ENCODE measurements at places on chromosomes 1 and 21.

DNA sequence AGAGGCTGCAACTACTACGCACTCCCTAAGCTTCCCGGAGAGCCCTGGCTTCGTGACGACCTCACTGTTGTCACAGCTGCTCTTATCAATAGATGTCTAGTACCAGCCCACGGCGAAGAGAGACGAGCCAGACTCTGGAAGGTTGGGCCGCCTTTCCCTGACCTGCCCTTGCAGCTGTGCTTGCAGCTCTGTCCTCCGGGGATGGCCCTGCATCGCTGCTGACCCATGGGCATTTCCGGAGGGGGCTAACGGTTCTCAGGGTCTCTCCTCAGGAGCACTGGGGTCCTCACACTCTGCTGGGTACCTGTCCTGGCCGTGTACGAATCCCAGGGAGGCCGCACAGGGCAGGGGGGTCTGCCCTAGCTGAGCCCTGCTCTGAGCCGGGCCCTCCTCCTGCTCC, 93.8 kb upstream of the COL6A1 start:
- DNase-seq, result no peak

- peak; percentile 40 for DNase-seq
These were observed 160.6 kb upstream of the USP24 start for GRCh38 chr1:55375617-55376258.

- no peak for DNase-seq
These were observed 9.9 kb upstream of the GPR25 start for GRCh38 chr1:200862713-200863415.

DNA sequence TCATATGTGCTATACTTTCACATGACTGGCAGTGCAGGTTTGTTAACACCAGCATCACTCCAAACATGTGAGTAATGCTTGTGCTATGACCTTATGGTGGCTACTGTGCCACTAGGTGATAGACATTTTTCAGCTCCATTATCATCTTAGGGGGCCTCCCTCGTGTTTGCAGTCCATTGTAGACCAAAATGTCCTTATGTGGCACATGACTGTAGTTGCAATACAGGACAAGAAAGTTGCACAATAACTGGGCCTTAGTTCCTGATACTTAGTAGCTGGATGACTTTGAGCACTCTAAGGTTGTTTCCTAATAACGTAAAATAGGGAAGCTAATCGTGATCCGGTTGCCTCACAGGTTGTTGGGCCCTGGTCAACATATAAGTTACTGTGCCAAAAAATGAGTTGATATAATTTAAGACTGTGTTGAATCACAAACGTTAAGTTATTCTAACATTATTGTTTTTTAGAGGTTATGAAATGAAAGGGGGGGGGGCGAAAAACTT, 511 bp upstream of the SNX27 start:
- DNase-seq, result no peak

DNA sequence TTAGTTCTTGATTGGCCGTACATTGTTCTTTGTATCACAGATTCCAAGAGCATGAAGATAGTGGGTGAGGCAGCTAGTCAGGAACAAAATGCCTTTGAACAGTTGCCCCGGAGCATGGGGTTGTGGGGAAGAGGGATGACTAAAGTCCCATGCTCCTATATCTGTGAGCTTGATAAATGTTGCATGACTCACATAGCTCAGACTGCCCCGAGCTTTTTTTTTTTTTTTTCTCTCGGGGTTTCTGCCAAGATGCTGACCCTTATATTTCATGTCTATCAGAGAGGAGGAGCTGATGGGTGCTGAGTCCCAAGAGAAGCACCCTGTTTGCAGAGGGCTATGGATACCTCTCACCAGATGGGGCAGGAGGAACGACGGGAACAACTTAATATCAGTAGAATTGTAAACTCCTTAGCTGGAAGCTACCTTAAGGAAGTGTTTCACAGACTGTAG, 40.6 kb downstream of the SRRM1 start:
- peak; percentile 84 for DNase-seq

DNA sequence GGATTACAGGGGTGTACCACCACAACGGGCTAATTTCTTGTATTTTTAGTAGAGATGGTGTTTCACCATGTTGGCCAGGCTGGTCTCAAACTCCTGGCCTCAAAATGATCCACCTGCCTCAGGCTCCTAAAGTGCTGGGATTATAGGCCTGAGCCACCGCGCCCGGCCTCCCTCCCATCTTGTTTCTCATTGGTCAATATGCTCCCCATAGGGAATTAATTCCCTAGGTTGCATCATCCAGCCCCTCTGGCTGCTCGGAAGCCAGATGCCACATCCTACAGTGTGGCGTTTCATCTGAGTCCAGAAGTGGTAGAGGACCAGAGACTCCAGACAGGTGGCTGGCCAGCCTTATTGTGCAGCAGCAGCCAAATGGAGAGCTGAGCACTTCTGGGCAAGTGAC, 11.5 kb upstream of the VASH2 start:
- DNase-seq, result no peak

DNA sequence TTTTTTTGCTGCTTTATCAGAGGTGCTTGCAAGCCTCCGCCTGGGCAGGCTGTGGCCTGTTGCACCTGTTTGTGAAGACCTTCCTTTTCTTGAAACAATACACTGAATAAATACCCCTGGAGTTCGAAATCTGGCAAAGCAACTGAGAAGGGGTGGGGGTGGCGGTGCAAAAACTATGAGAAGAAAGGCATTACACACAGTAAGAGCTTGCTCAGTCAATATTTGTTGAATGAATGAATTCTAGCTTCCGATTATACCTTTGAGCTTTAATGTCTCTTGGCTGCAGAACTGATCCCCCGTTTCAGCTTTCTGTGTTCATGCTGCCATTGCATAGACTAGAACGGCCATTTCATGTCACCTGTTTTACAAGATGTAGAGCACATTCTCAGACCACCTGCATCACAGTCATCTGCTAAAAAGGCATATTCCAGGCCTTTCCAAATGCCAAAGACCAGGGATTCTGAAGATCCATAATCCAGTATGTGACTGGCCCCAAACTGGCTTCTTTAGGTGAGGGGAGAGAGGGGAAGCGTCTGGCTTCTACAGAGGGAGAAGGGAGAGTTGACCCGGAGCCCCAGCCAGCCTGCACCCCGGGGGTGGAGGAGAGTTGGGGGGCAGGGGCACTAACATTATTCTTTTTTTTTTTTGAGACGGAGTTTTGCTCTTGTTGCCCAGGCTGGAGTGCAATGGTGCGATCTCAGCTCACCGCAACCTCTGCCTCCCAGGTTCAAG, 111.5 kb downstream of the ETS2 start:
- DNase-seq, result no peak

DNA sequence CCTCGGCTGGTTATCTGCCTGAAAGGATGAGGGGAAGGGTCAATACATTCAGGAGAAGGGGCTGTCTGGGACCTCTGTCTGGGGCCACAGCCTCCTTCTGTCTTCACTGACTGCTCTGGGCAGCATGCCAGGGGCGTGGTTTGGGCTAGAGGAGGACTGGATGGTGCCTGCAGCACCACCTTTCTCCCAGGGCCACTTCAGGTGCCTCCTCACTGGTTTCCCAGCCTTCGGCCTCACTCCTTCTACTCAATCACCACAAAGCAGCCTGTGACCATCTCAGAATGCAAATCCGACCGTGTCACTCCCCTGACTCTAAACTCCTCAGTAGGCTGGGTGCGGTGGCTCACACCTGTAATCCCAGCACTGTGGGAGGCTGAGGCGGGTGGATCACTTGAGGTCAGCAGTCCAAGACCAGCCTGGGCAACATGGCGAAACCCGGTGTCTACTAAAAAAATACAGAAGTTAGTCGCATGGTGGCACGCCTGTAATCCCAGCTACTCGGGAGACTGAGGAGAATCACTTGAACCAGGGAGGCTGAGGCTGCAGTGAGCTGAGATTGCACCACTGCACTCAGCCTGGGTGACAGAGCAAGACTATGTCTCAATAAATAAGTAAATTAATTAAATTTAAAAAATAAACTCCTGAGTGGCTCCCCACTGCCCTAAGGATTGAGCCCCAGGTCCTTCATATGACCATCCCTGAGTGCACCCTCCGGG, 50.1 kb upstream of the ECE1 start:
- DNase-seq, result no peak

DNA sequence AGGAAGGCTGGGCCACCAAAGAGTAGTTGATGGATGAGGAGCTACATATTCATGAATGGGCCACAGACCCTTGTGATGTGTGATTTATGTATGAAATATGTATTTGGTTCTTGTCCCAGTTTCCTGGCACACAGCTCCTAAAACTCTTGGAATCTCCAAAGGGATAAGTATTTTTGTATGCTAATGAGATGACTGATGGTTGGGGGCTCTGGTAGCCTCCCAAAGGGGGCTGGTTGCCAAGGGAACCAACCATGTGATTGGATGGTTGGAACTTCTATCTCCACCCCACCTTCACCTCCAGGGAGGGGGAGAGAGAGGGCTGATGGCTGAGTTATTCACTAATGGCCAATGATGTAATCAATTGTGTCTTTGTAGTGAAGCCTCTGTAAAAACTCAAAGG, 77.1 kb downstream of the ZNF281 start:
- no peak for DNase-seq

DNA sequence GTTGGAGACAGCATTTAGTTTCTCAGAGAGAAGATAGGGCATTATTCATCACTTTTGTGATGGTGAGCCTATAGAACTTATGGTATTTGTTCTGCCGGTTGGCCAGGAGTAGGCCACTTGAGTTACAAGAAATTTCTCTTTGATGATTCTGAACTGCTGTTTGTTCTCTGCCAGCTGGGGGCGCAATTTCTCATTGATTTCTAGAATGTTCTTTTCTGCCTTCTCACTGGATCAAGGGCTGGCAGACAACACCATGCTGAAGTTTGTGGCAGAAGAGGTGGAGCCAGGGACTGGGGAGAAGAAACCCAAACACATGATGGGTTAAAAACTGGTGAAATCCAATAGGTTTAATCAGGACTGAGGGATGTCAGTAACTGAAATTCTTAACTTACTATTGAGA, 360.6 kb downstream of the FAM72C start:
- no peak for DNase-seq

- DNase-seq, result no peak
These were observed 27.4 kb downstream of the ARHGAP29 start for GRCh38 chr1:94209982-94210381.

DNA sequence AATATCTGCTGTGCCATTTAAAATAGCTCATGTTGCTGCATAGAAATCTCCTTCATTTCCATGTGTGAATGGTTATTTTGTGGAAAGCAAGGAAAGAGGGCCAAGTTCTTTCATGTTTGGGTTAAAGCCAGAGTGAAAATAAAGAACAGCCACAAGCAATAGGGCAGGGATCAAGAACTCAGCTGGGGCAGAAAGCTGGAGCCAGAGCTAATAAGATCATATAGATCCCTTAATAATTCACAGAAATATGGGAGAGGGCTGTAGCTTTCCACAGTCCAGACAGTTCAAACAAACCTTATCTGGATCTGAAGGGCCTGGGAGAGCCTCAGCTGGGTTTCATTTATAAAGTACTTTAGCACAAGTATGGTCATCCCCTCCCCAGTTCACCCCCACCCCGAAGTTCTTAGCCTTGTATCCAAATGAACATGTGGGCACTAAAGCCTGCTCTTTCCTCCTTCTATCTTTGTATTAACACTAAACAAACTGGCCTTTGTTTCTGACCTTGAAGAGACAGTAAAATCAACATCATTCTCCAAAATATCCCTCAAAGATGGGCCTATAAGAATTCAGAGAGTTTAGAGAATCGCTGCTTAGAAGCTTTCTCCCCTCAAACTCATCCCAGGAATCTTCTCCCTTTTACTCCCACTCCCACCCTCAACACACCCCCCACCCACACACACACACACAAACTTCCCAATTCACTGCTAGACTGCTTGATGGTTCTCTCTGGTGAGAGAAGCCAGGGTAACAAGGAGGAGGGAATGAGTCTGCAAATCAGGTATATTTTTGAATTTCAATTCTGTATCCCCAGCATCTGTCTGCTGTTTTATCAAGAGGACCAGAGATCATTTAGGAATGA, 41.7 kb downstream of the UTP25 start:
- DNase-seq, result no peak

DNA sequence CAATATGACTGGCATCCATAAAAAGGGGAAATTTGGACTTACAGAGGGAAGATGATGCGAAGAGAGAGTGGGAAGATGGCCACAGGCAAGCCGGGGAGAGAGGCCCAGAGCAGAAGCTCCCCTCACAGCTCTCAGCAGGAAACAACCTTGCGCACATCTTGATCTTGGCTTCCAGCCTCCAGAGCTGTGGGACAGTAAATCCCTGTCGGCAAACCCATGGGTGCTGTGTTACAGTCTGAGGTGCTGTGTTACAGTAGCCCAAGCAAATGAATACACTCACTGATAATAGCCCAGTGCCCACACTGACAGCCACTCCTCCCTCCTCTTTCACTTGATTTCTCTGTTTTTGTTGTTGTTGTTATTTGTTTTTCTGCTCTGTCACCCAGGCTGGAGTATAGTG, 22.4 kb downstream of the CDCA8 start:
- no peak for DNase-seq

DNA sequence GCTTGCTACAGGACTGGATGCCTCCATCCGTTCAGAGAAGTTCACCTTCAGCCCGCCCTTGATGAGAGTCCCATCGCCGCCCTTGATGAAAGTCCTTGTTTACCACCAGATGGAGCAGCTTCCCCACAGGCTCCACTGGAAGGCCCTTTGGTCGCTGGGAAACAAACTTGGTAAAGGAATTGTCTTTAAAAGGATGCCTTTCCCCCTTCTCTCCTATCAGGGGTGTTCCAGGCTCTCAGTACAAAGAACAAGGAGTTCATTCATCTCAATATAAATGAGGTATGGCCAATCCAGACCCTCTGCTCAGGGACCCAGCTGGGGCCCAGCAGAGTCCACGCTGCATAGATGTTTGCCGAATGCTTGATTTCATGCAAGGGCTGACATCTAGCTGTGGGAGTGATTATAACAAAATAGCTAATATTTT, 50.8 kb downstream of the CAPN9 start:
- peak; percentile 76 for DNase-seq

GRCh38 chr1:40270152-40270834, 12.3 kb downstream of the ZMPSTE24 start:
- no peak for DNase-seq

DNA sequence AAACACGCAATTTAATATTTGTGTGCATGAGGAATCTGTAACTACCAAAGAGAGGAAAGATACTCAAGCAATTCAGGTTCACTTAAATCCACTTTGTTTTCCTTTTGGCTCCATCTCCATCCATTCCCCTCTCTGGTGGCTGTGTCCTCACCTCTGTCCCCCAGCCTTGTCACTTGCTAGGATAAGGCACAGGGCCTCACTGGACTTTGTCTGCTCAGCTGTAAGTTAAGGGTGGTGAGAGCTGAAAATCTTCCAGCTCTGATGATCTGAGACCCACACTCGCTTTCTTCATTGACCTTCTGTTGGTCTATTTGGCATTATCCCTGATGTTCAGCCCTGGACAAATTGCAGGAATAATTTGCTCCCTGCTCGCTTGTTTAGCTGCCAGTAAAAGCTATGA, 56.5 kb downstream of the RHOU start:
- DNase-seq, result no peak

GRCh38 chr1:168031627-168032026, 94.8 kb upstream of the MPC2 start:
- DNase-seq, result no peak

GRCh38 chr1:86696522-86696921, 7.9 kb upstream of the SH3GLB1 start:
- DNase-seq, result no peak

- peak; percentile 23 for DNase-seq
These were observed 82.3 kb downstream of the NOTCH2 start for GRCh38 chr1:119987112-119987511.

Data from hepatic stellate cell (primary cell).